ENCODE measurements at places on chromosomes 7 and 10. TPM values are rescaled to one million over a fixed set of nuclear protein-coding genes. Genes with fewer than 3 reads are reported as not detected.

The MMD2 gene
- not detected for total RNA-seq

The NT5C3A gene
- total RNA-seq: 27.6 TPM

The FEZF1 gene
- not detected for total RNA-seq

The DCLRE1A gene
- total RNA-seq: 20.2 TPM

The RET gene
- total RNA-seq: not detected

The RPEL1 gene
- total RNA-seq: not detected

The GPR85 gene
- total RNA-seq: not detected

The LRRTM3 gene
- not detected for total RNA-seq

The NFE2L3 gene
- 43.5 TPM for total RNA-seq

The LRRC4 gene
- 0.15 TPM for total RNA-seq

The TEX36 gene
- not detected for total RNA-seq

The TMEM225B gene
- total RNA-seq: 0.70 TPM

The GHRHR gene
- not detected for total RNA-seq

- DNase-seq: no peak
These were observed 1050.5 kb upstream of the AUTS2 start for GRCh38 chr7:68547799-68548198.

GRCh38 chr10:70901276-70901878, 13.0 kb upstream of the PCBD1 start:
- no peak for DNase-seq

DNA sequence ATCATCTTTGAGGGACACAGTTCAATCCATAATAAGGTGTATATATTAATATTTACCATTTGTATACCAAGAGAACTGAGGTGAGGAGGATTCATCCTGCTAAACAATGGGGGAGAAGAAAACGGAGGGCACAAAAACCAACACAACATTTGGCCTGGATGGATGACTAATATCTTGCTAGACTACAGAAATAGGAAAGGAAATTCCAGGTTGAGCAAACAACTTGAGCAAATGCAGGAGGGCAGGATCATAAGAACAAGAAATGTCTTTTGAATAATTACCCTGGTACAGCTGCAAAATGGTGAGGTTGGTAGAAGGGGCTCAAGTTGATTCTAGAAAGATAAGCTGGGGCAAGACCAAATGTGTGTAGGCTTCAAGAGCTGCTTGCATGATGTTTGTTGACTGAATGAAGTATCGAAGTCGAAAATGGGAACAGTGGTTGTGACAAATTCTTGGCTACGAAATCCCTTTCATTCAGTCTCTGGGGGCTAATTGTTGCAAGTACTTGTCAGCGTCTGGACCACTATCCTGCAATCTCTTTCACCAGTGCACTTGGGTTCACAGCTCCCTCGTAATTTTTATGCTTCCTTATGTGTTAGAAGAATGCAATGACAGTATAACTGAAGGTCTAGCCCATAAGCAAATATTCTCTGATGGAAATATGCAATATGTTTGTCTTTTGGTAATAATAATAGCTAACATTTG, 176.2 kb downstream of the PTEN start:
- DNase-seq: no peak

GRCh38 chr10:62926407-62926806, 110.2 kb upstream of the EGR2 start:
- no peak for DNase-seq

GRCh38 chr10:44835300-44835699, 75.8 kb upstream of the TMEM72 start:
- DNase-seq: no peak

- no peak for DNase-seq
These were observed at the start of gene SLC29A4 for GRCh38 chr7:5282543-5283316. Gene SLC29A4, plus strand, starts transcription at chr7:5282943. Its CDS starts 4,874 bp downstream, at chr7:5287817.

GRCh38 chr7:49926720-49927119, 153.3 kb downstream of the VWC2 start:
- no peak for DNase-seq

GRCh38 chr10:96074776-96075175, 31.4 kb downstream of the CCNJ start:
- no peak for DNase-seq

GRCh38 chr7:43501870-43502269, 81.0 kb upstream of the STK17A start:
- DNase-seq: no peak

GRCh38 chr7:27410812-27411544, 168.4 kb downstream of the EVX1 start:
- DNase-seq: no peak

DNA sequence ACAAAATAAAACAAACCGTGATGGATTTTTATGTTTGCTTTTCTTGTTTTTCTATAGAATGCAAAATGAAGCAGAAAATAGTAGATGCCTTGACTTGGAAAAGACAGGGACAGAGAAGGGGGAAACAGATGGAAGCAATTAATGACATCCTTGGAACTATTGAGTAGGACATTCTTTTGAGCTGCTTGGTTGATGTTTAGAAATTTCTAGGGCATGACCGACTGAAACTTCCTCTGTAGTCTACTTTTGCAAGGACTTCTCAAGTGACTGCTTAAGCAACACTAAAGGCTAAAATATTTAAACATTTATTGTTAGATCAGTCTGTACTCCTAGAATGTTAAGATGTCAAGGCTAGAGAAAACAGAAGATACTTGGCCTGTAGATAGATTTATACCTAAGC, 49.4 kb downstream of the VCL start:
- DNase-seq: no peak

DNA sequence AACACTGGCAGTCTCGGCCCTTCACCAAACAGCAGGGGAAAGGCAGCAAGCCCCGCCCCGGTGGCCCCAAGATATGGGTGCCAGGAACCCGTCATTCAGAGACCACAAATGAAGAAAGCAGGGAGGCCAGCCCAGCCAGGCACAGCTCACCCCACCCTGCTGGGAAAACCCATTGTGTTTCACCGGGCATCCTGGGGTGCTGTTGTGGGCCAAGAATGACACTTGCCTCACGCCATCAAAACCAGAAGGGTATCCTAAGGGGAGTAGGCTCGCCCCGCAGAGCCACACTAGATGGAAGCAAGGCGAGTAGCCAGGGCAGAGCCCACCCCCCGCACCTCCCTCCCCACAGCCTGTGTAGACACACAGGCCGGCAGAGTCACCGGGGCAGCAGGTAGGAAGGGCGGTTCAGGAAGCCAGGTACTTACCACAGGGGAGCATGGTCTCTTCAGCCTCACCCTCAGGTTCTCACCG, 72.5 kb upstream of the KCNMA1 start:
- DNase-seq: no peak

DNA sequence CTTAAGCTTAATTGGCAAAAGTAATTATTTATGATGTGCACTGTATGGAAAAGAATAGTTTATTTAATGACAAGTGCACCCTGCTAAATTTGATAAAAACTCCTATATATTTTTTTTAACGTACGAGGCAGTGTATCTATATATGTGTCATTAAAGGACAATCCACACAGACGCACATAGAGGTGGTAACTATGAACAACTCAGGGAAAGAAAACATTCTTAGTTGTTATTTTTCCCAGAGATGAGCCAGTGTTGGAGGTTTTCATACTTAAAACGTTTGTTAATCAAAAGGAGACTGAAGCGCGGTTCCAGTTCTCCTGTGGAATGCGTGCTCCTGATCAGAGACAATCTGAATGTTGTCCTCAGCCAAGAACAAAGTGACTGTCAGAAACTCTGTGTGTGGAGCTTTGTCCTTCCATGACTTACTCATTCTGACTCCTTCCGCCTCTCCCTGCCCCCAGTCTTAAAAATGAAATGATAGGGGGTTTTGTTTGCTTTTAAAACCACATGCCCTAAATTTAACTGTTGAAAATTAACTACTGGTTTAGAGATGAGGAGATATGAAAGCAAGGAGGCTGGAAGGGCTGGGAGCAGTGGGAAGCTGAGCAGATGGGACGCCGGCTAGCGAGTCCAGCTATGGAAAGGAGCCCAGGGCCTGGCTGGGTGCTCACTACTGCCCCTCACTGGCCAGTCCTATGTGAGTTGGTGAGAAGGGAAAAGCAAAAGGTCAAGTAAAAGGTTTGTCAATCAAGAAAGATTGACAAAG, 99.6 kb downstream of the SVIL start:
- DNase-seq: no peak

DNA sequence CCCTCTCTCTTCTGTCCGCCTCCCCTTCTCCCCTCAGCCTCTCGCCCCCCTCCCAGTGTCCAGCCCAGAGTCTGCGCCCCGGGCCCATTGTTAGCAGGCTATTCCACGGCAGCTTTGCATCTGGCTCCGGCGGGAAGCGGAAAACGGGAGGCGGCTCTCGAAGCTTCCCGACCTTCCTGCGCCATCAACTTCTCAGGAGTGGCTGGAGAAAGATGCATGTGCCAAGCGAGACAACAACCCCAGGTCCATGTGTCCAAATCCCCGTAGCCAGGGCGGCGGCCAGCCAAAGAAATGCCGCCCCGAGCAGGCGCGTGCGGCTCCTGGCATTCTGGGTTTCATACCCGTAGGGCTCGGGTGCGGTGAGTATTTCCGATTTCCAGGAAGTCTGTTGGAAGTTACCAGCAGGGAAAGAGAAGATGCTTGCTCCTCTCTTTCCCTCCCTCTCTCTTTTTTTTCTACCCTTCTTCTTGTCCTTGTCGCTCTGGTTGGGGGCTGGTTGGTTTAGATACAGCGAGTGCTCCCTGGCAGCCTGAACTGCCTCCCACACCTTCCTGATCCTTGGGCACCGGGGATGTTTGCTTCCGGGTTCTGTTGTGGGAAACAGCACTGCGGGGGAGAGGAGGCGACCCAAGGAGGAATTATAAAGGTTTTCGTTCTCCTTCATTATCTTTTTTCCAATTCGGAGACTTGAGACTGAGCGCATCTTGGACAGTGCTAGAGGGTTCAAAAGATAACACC, 1.2 kb upstream of the HOXA2 start:
- no peak for DNase-seq

DNA sequence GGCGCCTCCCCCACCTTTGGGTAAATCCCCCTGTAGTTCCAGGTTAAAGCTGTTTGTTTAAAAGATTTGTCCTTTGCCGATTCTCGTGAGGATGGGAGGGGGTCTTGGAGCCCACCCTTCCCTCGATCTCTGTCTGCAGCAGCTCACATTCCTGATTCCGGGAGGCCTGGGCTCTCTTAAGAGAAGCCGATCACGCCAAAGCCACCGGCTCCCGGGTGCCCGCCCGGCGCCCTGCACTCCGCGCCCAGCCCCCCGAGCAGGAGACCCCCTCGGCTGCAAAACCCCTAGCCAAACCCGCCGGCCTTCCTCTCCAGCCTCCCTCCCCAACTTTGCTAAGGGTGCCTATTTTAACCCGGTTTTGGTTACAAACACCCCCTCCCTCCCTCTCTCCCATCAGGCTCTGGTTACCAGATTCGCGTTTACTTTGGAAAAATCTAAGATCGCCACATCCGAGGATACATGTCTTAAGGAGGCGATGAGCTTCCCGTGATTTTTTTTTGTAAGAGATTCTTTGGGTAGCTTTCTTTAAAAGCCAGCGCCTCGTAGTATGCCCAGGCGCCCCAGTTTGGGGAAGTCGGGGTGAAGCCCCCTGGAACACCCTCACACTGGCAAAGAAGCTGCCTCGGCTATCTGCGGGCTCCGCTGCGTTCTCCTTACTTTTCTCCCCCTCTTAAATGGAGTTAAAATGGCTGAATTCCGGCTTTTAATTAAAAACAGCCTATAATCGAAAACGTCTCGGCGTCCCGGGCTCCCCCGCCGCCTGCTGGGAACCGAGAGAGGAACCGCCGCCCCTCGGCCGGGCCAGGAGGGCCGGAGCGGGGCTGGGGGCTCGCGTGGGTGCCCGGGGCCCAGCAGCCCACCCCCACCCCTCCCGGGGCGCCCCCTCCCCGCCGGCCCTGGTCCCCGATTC, 983 bp downstream of the TNRC18 start:
- no peak for DNase-seq

GRCh38 chr7:150446288-150446938, 4.0 kb upstream of the GIMAP8 start:
- no peak for DNase-seq

GRCh38 chr7:123643495-123644441, 11.9 kb upstream of the LMOD2 start:
- DNase-seq: no peak

DNA sequence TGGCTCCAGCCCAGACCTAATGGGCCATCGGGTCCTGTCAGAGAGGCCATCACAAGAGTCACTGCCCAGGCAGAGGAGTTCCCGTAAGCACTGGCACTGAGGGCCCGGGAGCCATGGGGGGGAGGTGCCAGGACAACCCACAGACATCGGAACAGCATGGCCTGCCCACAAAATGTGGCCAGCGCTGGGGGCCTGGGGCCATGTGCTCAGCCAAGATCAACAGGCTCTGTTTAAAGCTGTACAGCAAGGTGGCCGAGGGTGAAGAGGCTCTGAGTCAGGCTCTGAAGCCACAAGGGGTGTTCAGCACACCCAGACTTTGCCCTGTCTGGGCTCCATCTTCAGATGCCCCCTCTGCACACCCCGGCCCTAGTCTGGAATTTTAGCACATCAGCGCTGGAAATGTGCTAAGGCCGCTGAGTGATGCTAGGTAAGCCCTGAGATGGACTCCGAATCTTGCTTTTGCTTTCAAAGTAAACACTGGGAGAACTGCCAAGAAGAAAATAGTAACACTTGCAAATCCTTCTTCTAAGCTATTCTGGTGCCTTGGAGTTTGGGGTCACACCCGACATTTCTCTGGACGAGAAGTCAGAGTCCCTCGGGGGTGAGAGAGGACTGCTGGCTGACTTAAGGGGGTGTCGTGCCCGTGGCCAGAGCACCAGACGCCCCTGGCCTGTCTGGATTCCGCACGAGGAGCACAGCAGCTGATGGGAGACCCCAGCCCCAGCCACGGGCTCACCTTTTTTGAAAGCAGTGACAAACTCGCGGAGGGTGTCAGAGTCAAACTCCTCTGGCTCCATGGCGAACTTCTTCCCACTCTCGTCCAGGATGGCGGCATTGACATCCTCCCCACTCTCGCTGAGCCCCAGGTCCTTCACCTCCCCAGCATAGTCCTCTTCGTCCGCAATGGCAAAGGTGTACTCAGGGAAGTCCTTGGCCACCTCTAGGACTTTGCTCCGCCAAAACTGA, 23.6 kb downstream of the PDIA4 start:
- DNase-seq: no peak

- DNase-seq: no peak
These were observed 91.7 kb downstream of the MAD1L1 start for GRCh38 chr7:2141021-2141410.

DNA sequence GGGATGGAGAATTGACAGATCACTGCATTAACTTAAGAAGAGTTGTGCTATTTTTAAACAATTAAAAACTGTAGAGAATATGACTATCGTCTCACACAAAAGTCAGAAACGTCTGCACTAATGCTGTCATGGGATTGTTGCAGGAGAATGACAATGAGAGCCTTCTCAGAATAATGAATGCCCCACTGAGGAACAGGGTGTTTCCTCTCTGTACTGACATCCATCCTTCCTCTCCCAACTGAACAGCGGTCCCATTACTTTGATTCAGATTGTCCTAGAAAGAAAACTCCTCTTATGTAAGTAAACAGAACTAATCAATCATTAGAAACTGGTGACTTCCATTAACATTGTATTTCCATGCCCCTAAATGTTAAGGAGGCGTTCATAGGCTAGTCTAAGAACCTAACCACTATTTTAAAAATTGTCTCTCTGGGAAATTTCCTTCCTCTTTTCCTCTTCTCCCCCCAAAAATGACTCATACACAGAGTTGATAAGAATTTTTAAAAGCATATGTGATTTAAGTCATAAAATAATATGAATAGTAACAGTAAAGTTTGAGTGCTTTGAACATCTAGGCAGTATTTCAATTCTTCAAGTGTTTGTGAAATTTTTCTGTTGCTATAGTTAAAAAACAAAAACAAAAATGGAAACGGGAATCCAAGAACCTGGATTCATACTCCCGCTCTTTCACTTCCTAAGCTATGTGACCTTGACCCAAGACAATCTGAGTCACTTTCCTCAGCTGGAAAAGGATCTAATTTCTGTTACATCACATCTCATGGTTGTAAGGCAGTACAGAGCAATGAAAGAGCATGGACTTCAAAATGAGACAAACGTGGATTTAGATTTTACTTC, 12.7 kb upstream of the MACC1 start:
- no peak for DNase-seq
